Stimulated activated CD4-positive, alpha-beta T cell treated with anti-CD3 and anti-CD28 coated beads, Interleukin-15, amount 100 ng/mL, for 1 hour (primary cell): ENCODE measurements at places on chromosomes 3 and 15.

GRCh38 chr3:118682921-118683320 lies 351.7 kb downstream of the IGSF11 start:
- no peak for DNase-seq

- DNase-seq = no peak
Observed at GRCh38 chr15:81942157-81942556, 103.7 kb downstream of the MEX3B start.

DNA sequence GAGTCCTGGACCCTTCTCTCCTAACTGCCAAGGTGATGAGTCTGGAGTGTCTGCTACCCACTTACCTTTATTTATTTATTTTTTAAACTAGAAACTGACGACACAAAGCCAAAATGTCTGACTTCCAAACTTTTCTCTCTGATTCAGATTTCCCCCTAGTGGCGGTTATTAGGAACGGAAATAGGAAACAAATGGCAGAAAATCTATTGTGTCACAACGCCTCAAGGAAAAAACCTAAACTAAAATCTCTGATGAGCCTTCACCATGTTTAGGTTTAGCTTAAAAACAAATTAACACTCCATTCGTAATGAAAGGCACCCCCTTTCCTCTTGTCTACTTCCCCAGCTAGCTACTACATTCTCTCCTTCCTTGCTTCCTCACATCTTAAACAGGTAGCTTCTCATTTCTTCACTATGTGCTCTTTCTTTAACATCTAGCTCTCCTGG lies 94.0 kb upstream of the MEX3B start:
- no peak for DNase-seq

GRCh38 chr3:37498126-37499039 lies 324.0 kb upstream of the LRRFIP2 start:
- DNase-seq = no peak

- no peak for DNase-seq
Observed at GRCh38 chr3:61060411-61060861, 190.8 kb downstream of the FHIT start.

DNA sequence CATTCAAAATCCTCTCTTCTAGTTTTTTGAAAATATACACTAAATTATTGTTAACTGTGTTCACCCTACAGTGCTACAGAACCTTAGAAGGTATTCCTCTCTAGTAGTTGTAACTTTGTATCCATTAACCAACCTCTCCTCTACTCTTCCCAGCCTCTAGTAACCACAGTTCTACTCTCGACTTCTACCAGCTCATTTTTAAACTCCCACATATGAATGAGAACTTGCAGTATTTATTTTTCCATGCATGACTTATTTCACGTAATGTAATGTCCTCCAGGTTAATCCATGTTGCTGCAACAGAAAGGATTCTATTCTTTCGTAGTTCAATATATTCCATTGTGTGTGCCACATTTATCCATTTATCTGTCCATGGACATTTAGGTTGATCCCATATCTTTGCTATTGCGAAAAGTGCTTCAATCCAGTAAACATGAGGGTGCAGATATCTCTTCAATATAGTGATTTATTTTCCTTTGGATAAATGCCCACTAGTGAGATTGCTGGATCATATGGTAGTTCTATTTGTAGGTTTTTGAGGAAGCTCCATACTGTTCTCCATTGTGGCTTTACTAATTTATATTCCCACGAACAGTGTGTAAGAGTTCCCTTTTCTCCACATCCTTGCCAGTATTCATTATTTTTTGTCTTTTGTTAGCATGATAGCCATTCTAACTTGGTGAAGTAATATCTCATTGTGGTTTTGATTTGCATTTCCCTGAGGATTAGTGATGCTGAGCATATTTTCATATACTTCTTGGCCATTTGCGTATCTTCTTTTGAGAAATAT lies 113.7 kb upstream of the SMAD3 start:
- DNase-seq = no peak

DNA sequence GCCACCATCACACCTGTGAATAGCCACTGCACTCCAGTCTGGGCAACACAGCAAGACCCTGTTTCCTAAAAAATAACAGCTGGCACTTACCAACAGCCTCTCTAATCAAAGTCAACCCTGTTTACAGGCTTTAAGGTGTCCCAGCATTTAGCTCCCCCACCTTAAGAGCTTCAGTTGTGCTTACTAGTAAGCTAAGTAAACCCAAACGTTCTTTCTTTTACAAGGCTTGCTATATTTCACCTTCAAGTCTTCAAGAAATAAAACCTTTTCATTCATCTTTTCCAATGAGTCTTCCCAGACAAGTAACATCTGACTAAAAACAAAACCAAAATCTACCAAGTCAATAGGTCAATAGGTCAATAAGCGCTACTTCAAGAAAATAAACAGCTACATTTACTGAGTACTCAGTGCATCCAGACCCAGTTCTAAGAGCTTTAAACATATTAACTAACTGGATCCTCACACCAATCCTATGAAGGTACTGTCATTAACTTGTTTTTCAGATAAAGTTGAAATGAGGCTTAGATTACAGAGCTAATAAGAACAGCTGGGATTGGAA lies 62.4 kb downstream of the PBRM1 start:
- no peak for DNase-seq

GRCh38 chr3:127847236-127847720 lies 25.0 kb upstream of the MGLL start:
- no peak for DNase-seq

DNA sequence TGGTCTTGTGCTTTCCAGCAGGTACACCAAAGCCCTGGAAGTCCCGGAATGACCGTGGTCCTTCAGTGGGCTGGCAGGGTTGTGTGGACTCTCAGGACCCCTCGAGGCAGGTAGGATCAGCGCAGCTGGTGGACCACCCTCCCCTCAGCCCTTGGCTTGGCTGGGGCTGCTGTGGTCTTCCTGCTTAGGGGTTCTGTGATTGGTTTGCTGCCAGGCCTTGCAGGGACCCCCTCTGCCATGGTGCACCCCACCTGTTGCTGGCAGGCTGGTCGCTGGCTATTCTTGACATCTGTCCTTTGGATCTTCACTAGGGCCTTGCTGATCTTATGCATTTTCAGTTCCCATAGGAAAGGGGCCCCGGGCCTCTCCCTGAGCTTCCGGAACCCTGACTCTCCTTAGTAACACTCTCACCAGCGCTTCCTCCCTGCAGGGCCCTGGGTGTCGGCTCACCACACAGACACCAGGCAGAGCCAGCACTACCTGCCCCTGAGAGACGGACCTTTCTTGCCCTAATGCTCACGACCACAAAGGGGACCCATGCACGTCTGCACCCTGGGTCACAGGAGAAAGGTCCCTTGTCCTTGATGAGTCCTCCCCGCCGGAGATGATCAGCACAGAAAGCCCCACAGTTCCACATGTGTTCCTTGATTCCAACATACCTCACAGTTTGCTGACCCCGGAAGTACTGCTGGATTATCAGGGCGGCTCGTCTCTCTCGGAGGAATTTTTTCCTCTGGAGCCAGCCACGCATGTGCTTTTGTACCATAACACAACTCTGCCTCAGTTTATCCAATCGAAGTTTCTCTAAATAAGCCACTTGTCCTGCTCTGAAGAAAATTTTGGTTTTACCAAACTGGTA lies 51.7 kb downstream of the MYO5C start:
- no peak for DNase-seq

DNA sequence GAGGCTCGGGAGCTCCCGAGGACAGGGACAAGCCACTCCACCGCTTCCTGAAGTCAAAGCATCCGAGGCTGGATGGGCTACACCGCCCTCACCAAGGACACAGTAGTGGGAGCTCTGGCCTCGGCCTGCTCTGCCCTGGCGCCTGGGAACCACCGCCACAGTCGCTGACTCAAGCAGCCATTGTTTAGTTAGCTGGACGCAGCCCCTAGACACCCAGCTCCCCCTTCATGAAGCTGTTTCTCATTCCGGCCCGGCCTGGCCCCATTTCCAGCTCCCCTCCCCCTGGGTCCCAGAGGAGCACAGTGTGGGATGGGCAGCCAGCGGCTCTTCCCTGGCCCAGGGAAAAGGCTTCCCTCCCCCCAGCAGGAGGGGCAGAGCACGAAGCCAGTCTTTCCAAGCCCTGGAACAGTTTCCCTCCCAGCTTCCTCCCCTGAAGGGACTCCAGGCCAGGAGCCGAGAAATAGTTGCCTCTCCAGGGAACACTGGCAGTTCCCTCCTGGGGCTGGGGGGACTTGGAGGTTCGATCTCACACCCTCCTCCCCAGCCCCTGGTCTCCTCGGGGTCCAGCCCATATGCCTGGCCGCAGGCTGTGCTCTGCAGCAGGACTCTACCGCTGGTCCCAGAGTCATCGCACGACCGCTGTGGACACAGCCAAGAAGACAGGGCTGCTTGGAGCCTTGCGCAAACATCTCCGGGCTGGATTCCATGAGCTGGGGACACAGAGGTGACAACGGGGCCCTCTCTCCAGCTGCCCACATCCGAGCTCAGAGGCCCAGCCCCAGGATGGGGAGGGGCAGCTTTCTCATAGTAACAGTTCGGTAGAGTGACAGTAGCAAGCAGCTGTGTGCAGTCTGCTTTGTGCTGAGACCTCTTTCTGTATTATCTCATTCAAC lies 10.0 kb downstream of the PLXND1 start:
- no peak for DNase-seq

- DNase-seq = no peak
Observed at GRCh38 chr3:38843898-38844297, 27.9 kb upstream of the SCN10A start.

- DNase-seq = no peak
Observed at GRCh38 chr3:37590328-37591079, 271.2 kb upstream of the CTDSPL start.

- no peak for DNase-seq
Observed at GRCh38 chr3:6542795-6543194, 318.1 kb upstream of the GRM7 start.

DNA sequence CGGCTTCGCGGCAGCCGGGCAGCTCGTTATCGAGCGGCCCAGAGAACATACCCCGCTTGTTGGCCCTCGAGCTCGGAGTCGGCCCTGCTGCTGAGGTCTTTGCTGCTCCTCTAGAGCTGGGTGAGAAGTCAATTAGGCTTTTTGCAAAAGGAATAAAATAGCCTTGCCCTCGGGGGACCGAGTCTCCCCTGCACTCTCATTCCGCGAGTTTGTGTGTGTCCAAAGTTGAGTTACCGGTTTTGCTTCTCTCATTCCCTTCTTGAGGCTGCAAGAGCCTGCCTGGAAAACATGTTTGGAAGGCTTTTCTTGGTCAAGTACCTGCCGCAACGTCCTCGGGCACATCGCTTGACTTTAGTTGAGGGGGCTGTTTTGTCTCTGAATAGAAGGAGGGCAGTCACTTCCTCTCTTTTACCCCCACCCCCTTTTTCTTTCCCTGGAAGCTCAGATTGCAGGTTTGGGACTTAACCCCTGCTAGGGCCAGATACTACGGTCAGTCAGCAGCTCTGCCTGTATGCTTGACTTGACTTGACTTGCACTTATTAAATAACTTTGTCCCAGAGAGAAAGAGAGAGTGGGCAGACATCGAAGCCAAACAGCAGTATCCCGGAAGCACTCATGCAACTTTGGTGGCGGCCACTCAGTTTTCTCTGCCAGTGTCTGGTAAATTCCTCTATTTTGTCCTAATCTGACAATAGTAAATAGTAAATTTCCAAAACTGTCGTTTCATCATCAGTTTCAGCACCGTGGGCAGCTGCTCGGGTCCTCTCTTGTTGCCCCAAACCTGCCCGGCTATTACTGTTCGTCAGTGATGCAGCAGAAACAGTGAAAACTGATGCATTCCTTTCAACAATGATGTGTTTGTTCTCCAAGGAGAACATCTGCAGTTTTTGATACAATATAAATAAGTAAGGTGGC lies 609 bp downstream of the RNF13 start:
- no peak for DNase-seq

GRCh38 chr15:91813924-91814323 lies 39.6 kb upstream of the SLCO3A1 start:
- no peak for DNase-seq

- DNase-seq = no peak
Observed at GRCh38 chr3:110419601-110420000, 652.0 kb upstream of the NECTIN3 start.

DNA sequence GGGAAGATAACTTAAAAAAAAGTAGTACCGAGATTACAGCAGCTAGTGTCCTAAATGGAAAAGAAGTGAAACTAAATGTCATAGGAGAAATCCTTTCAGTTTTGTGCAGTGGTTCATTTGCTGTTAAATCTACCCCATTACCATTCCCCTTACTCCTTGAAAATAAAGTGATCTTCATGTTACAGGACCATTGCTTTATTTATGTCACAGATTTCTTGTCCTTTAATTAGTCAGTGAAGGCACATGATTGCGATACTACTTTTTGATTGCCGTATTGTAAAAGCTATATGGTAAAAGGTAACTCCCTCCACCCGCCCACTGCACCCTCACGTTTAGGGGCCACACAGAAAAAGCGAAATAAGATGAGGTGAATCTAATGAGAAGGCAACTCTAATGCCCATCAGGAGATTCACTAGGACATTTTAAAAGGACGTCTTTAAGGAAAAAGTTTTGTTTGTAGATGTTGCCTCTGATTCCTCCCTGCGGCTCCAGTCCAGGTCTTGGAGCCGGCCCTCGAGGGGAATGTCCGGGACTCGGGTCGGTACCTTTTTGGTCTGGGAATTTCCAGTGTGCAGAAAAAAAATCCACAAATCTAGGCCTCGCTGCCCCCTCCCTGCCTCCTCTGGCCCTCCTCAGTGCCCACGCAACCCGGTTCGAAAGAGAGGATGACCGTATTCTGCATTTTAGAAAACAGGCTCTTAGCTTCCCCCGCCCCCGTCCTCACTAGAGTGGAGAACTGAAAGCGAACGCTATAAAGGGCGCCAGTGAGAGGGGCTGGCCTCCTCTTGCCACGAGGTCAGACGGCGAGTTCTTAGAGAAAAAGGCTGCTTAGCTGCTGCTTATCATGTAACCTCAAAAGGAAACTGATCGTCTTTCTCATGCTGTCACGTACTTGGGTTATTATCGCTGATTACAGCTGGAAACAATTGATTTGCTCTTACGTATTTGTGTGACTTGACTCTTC lies 21.8 kb upstream of the NFKBIZ start:
- peak; percentile 61 for DNase-seq

- no peak for DNase-seq
Observed at GRCh38 chr3:161990036-161990435, 493.4 kb downstream of the OTOL1 start.

GRCh38 chr3:148551767-148552260 lies 145.9 kb upstream of the AGTR1 start:
- no peak for DNase-seq

- DNase-seq = no peak
Observed at GRCh38 chr3:197308591-197308990, 10.2 kb upstream of the DLG1 start.

GRCh38 chr3:66437341-66437929 lies 63.4 kb downstream of the LRIG1 start:
- no peak for DNase-seq
